Hematopoietic multipotent progenitor cell treated with erythropoietin and hydrocortisone succinate and interleukin-3 and kit ligand, for 8 days (in vitro differentiated cells): ENCODE measurements at places on chromosomes 11 and 22.

DNA sequence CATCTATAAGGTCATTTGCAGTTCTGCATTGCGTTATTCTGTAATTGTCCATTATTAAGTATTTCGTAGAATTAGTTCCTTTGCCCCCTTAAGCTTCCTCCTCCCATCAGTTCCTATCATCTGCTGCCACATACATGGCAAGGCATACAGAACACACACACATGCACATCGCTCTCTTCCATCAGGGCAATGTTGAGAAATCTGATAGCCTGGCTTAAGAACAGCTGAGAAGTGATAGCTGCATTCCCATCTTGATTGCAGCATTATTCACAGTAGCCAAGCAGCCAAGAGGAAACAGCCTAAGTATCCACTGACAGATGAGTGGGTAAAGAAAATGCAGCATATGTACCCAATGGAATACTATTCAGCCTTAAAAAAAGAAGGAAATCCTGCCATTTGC, 186.8 kb upstream of the CADM1 start:
- DNase-seq: no peak

DNA sequence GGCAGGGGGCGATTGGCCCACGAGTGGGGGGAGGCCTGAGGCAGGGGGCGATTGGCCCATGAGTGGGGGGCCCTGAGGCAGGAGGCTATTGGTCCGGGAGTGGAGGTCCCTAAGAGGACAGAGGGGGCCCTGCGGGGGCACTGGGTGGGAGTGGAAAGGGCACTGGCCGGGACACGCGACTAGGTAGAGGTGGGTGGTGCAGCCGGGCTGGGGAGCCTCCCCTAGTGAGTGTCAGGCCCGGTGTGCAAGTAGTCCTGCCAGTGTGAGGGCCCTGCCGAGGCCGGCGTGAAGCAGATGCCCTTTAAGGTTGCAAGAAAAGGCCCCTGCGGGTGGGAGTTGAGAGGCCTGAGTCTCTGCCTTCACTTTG, 909 bp upstream of the BRD1 start:
- DNase-seq: no peak

- DNase-seq: peak; percentile 16
Observed at GRCh38 chr11:37450613-37451012, 852.6 kb upstream of the RAG2 start.

- DNase-seq: no peak
Observed at GRCh38 chr11:57273448-57274058, 36.5 kb upstream of the APLNR start.

DNA sequence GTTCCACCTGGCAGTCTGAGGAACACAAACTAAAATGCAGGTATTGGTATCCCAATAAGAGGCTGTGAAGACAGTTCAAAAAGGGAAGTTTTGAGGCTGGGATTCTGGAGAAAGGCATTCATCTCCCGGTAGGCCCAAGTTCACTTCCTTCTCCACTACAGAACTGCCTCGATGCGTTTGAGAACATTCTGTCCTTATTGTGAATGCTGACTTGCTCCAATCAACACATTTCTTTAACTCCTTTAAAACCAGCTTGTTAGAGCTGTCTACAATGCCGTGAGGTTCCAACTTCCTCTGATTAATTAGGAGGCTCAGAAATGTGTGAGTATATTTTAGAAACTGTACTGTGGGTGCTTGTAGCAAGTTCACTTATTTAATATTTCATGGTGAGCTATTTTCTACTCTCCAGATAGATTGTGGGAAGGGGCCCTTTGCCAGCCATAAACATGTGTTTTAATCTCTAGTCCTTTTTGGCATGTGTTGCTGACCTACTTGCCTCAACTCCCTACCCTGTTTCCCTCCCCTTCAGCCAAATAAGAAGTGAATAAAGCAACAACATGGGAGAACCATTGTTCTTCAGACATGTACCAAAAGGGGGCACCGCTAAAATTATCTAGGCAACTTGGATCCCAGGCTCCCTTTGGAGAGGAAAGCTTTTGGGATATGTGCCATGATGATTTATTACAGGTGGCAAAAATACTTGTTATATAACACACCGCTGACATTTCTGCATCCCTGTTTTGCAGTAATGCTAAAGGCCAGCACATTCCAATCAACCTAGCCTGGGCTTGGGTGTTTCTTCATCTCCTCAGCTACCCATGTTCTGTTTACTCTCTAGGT, 245.6 kb downstream of the BLID start:
- no peak for DNase-seq

DNA sequence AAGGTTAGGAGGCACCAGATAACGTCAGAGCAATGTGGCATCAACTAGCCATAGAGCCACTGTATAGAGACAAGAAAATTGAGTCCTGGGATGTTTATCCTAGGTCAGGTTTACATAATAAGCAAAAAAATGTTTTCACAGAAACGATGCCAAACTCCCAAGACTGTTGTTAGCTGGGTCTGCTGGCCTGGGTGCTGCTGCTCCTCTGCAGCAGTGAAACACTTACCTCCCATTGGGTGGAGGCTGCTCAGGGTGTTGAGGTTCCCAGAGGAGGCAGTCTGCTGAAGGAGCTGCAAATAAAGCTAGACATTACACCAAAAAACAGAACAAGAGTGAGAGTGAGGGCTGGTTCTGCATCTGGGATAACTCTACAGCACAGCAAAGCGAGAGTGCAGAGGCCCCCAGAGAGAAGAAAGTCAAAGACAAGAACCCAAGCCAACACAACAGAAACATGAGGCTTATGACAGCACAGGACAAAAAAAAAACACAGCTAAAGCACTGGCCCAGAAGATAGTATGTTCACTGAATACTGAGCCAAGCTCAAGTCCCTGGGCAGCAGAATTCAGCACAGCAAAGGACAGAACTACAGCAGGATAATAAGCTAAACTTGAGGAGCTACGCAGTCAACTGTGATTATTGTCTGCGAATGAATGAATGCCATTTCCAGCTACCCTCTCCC, 29.9 kb upstream of the RAPSN start:
- no peak for DNase-seq

DNA sequence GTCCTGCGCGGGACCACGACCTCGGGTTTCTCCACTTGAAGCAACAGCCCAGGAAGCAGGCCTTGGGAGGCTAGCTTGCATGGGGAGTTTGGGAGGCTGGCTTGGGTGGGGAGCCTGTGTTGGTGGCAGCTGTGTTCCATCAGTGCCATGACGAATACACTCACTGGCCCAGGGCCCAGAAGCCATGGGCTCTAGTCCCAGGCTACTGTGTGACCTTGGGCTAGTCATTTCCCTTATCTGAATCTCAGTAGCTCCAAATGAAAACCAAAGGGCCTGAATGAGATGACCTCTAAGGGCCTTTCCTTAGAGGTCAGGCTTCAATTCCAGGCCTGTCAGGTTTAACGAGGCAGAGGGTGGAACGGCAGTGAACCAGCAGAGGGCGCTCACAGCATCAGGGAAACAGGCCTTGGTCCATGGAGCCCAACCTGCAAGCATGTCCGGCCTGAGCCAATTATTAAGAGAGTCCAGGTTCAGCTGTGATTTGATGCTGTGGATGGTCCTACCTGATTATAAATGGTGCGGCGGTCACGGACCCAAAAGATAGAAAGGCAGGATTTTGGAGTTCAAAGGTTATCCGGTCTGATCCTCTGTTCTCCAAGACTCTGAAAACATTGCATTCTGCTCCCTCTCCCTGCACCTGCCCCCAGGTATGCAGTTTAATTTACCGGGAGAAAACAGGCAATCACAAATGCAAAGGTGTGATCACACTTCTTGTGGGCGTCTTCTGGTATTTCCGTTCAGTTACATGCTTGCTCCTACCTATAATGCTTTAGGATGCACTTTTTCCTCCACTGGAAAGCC, 15.9 kb downstream of the PTPN5 start:
- peak; percentile 71 for DNase-seq

- DNase-seq: no peak
Observed at GRCh38 chr11:62930157-62930556, 9.0 kb upstream of the CHRM1 start.

DNA sequence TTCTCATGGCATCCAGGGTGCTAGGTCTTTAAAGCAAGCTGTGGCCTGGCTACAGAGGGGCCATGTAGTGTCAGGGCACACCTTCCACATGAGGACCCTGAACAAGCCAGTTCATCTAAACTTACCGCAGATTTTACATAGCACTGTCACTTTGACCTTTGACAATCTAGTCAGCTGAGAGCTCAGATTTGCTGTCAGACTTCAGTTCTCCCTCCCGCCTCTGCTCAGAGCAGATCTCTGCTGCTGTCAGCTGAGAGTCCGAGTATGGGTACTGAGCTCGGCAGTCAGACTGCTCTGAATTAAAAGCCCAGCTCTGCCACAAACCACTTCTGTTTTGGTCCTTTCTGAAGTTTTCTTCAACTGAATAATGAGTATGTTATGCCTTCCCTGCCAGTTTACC, 507.1 kb downstream of the SOX6 start:
- no peak for DNase-seq

GRCh38 chr22:46280999-46281623, 13.3 kb downstream of the TTC38 start:
- DNase-seq: no peak

GRCh38 chr11:124582565-124582964, 12.8 kb downstream of the OR8A1 start:
- DNase-seq: no peak

DNA sequence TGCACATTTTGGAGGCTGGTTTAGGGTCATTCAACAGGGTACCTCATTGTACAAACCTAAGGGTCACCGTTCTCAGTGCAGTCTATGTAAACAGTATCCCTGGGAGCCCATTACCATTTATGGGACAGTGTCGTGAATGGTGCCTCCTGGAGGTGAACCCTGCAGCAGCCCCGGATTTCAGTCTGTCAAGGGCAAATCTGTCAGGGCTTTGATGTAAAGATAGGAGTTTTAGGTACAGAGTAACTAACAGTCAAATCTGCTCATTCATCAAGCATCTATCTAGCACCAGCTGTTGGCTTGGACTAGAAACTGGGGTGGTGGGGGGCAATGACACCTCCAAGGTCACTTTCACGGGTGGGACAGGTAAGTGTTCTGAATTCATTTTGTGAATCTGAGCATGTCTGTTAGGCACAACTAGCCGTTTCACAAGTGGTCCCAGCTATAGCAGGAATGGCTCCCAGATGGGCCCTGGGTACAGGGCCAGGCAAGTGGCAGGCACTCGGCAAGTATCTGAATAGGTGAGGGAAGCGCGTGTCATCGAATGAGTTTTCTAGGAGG, 63.6 kb downstream of the PARVG start:
- no peak for DNase-seq

GRCh38 chr11:80083531-80083951, 642.7 kb upstream of the TENM4 start:
- no peak for DNase-seq

DNA sequence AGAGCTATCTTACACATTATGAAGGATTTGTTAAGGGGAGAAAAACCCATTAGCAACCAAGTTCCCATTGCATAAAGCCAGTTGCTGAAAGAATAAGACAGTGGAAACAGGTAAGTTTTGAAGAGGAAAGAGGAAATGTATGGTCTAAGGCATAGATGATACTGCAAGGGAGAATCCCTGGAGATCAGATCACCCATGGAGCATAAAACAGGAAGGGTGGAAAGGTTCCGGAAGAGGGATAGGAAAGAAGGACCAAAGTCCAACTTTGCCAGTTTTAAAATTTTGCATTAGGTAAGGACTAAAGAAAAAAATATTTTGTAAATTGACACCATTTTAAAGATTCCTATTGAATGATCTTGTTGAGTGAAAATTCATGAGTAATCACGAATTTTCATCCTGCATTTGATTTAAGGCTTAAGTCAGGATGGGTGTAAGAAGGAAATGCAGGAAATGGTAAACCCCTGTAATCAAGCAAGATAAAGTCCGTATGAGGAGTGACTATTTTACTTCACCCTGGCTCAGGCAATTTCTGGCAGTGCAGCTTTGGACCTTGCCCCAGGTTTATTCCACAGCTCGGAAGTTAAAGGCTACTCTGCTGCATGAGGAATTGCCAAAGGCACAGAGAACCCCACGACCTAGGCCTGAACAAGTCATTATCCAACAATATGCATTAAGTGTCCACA, 70.9 kb downstream of the CCDC34 start:
- no peak for DNase-seq

GRCh38 chr11:72840780-72841179, 26.6 kb downstream of the ATG16L2 start:
- DNase-seq: no peak

DNA sequence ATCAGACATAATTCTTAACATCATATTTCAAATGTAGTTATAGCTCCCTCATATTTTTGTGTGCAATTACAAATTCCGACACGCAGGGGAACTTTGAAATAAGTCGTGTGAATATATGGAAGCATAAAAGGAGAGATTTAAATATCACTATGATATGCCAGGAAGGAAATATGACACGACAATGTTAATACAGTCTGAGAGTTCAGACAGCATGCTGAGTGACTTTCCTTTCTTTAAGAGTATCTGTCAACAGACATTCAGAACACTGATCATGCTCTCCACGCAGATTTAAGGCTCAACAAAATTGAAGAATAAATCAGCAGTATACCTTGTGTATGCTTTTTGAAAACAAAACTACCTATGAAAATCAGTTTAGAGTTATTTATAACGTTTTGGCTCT, 232.6 kb upstream of the CARD18 start:
- DNase-seq: no peak

- DNase-seq: no peak
Observed at GRCh38 chr11:72309641-72310040, 65.7 kb upstream of the PHOX2A start.

DNA sequence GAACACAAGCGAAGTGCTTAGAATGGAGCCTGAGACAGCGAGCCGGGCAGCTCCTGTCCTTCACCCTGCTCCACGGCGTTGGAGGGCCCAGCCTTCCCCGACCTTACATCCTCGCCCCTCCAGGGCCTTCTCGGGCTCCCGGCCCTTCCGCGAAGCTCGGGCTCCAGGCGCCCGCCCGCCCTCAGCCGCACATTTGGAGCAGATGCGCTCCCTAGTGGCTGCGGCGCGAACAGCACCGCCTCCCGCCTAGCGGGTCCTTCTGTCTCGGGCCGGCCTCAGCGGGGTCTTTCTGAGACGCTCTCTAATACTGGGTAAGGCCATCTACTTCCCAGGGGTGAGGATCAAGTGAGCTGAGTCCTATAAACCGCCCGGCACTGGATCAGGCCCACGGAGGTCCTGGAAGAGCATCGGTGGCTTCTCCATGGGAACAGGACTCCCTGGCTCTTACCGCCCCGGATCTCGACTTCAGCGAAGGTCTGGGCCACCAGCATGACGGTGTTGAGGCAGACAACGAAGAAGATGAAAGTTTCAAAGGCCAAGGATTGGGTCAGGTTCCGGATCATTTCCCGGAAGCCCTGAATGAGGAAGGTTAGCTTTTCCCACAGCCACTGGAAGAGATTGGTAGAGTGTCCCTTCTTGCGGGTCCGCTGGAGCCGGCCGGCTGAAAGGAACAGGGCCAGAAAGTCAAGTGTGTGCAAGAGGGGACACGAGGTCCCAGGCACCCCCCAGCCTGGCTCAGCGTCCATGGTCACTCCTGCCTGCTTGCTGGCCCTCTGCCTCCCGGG, 3.7 kb downstream of the CATSPER1 start:
- peak; percentile 70 for DNase-seq

- DNase-seq: peak; percentile 56
Observed at GRCh38 chr22:44620129-44620840, 81.7 kb upstream of the PRR5 start.

DNA sequence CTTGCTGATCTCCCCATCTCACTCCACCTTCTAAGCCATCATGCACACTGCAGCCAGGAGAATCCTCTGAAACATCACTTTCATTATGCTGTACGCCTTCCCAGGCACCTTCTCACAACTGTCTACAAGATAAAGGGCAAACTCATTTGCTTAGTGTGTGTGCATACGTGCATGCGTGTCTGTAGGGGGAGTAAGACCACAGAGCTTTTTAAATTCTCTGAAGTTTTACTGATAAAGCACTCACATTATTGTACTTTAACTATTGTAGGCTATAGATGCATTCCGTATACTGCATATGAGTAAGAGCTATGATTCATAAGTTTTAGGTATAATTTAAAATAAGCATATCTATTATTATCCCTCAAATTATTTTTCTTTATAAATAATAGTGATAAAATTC, 15.3 kb upstream of the ANKK1 start:
- peak; percentile 8 for DNase-seq
